Activated naive CD4-positive, alpha-beta T cell treated with Interleukin-2 at 50 U/mL for 16 hours (primary cell): ENCODE measurements at places on chromosomes 16 and 17.
A peak's percentile ranks its signal among the peaks of the same experiment; 100 is the strongest.

GRCh38 chr16:86387468-86388440, 122.6 kb upstream of the FOXF1 start:
- DNase-seq, result no peak

DNA sequence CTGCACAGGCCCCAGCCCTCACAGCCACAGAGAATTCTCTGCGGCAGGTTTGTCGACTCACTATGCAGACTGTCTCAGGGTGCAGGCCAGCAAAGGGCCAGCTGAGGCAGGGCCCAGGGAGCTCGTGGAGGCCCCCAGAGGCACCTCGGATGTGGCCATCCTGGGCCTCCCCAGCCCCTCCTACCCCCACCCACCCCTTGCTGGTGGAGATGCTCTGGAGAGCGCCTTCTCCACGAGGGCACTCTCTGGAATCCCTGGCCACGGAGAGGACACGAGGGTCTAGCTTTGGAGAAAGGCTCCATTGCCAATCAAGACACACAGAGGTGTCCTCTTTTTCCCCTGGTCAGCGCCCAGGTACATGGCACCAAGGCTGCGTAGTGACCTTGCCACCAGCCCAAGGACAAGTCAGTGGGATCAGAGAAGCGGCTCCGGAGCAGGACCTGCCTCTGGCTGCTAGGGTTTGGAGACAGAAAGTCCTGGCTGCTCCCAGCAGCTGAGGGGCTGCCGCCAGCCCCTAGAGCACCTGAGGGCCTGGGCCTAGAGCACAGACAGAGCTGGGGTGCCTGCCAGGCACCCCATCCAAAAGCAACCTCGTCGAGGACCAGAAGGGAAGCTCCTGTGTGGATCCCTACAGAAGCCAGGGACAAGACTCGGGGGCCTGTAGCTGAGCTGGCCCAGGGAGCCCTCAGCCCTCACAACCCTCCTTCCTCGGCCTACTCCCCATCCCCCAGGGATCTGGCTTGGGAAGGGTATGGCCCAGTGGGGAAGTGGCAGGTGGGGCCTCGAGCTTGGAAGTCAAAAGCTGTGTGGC, 18.7 kb downstream of the ARL2BP start:
- DNase-seq, result no peak

- DNase-seq, result no peak
Observed at GRCh38 chr17:48294020-48294805, 135.8 kb downstream of the SKAP1 start.

- no peak for DNase-seq
Observed at GRCh38 chr17:49356320-49356719, 5.7 kb downstream of the ZNF652 start.

GRCh38 chr16:13866073-13866472, 53.9 kb upstream of the ERCC4 start:
- DNase-seq, result peak; percentile 25

DNA sequence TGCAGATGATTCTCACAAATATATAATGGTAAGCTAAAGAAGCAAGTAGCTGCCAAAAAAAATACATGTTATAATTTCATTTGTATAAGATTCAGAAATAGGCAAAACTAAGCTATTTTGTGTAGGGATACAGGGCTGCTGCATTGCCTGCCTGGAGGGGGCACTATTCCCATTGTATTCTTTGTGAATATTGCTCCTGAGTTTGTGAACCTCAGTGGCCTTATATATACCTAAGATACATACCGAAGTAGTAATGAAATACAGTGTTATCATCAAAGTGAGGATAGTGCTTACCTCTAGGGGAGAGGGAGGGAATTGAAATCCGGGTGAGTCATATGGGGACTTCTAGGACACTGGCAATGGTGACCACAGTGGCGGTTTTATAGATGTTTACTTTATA, 53.5 kb downstream of the C17orf58 start:
- no peak for DNase-seq

- peak; percentile 85 for DNase-seq
Observed at GRCh38 chr17:50148226-50149090, 2.0 kb downstream of the PPP1R9B start.

- DNase-seq, result no peak
Observed at GRCh38 chr17:55898195-55898594, 147.3 kb downstream of the PCTP start.

GRCh38 chr17:37828651-37829124, 83.8 kb upstream of the HNF1B start:
- no peak for DNase-seq

- DNase-seq, result no peak
Observed at GRCh38 chr16:1182950-1183907, 30.3 kb downstream of the CACNA1H start.

- no peak for DNase-seq
Observed at GRCh38 chr17:57433452-57433851, 177.1 kb downstream of the MSI2 start.

DNA sequence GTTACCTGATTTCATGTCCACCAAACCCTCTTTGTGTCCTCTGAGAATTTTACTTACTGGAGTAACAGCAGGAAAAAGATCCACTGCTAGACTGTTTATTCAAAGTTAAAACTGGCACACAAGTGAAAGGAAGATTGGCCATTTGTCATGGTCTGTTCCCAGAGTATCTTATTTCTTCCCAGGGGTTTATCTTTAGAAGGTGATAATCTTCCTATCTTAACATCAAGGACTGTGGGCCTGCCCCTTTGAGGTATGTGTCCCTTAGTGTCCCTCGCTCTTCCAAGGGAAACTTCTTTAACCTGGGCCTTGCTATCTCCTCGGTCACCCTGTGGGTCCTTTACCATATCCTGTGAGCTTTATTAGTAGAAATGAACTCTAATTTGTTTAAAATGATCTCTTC, 49.7 kb downstream of the ARHGAP44 start:
- no peak for DNase-seq

DNA sequence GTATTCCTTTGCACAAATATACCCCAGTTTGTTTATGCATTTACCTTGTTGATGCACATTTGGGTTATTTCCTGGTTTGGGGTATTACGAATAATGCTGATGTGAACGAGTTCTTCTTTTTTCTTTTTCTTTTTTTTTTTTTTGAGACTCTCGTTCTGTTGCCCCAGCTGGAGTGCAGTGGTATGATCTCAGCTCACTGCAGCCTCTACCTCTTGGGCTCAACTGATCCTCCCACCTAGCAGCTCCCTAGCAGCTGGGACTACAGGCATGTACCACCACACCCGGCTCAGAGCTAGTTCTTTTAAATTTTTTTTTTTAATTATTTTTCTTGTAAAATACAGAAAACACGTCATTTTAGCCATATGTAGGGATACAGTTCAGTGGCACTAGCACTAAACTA, 14.1 kb downstream of the RAB40C start:
- DNase-seq, result no peak

- DNase-seq, result peak; percentile 6
Observed at GRCh38 chr16:85592700-85593493, 20.2 kb upstream of the GSE1 start.

DNA sequence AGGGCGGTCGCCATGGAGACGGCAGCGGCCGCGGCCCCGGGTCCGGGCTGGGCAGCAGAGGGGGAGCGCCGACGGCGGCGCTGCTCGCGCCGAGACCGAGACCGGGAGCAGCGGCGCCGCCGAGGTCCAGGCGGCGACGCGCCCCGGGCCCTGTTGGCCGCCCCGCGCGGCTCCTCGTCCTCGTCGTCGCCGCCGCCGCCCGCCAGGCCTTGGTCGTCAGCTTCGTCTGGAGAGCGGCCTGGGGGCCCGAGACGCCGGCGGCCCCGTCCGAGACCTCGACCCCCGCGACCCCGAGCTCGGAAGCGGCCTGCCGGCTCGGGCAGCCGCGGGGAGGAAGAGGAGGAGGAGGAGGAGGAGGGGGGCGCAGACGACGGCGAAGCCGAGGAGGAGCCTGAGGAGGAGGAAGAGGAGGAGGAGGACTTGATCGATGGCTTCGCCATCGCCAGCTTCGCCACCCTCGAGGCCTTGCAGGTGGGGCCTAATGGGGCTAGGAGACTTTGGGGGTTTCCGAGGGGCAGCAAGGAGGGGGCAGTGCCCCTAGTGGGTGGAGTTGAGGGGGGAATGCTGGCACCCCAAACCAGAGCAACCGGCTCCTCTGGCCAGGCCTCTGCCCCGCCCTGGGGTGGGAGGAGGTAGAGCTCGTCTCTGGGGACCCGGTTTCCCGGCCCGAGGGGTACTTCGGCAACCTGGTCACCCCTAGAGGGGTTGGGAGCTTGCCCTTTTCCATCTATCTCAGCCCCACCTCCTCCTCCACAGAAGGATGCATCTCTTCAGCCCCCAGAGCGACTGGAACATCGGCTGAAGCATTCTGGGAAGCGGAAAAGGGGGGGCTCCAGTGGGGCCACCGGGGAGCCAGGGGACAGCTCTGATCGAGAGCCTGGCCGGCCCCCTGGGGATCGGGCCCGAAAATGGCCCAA, 1.5 kb downstream of the FBRS start:
- peak; percentile 57 for DNase-seq

DNA sequence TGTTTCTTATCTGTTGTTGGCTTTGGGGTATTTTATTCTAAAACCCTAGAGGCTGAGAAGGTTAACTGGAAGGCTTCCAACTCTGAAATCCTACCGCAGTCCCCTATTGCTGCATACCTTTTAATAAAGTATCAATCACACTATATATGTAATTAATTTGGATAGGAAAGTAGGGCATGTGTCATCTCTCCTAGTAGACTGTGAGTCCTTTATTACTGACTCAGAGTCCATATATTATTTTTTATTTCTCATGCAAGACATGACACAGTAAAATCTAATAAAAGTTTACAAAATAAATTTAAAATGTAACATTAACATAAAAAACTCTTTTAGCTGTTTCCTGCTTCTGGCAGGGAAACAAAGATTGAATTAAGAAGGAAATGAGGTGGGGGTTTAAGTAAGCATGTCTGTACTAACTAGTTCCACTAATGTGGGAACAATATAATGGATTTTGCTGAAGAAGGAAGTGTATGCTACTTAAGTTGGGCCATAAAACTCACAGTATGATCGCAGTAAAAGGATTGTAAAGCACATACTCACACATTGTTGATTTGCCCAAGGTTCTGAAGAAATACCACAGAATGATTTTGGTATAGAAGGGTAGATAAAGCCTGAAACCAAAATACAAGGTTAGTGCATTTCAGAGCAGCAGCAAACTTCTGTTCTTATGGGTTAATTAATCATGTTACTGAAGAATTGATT, 97.6 kb upstream of the HLF start:
- no peak for DNase-seq

- DNase-seq, result no peak
Observed at GRCh38 chr17:57407287-57408070, 151.2 kb downstream of the MSI2 start.

DNA sequence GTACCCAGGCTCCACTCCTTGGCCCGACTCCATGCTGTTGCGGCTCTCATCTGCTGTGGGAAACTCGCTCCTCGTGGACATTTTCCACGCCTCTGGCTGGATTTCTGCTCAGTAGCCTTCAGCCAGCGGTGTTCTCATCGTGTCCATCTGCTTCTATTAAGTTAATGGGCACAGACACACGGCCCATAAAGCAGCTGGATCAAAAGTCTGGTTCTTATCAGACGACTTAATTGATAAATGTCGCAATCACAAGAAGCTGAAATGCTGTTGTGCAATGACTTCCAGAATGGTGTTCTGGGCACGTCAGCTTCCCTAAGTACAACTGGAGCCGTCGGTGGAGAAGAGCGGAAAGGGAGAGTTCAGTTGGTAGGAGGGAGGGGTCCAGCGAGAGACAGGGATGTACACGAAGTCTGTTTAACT, 211.7 kb upstream of the CHMP6 start:
- DNase-seq, result no peak

DNA sequence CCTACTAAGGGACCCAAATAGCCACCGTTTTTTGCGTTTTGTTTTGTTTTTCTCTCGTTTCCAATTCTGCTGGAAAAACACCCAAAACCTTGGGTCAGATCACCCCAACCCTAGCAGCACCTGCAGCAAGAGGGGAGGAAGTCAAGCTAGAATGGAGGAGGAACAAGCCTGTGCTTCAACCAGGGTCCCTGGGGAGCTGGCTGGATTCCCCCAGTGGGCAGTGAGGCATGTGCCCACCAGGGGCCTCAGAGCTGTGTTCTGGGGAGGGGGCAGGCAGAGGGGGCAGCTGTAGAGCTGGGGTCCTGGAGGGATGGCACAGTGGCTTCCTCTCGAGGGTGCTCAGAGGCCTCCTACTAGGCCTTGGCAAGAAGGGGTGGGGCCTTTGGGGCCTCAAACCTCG, 6.5 kb downstream of the CD79B start:
- DNase-seq, result no peak

DNA sequence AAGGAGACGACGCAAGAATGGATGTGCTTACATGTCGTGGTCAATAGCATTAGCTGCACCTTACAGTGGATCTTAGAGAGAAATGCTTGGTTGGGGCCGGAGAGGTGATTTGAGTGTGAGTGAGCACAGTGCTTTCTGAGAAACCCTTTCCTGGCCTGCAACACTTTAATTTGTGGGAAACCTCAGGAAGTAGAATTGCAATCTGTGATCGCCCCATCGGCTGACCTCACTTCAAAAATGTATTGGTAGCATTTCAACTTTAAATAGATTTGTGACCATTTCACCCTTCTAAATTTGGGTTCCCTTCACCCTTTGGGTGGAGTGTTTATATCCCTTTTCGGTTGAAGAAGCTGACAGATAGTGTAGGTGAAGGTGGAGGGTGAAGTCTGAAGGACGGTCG, 13.2 kb downstream of the PRKCB start:
- no peak for DNase-seq

DNA sequence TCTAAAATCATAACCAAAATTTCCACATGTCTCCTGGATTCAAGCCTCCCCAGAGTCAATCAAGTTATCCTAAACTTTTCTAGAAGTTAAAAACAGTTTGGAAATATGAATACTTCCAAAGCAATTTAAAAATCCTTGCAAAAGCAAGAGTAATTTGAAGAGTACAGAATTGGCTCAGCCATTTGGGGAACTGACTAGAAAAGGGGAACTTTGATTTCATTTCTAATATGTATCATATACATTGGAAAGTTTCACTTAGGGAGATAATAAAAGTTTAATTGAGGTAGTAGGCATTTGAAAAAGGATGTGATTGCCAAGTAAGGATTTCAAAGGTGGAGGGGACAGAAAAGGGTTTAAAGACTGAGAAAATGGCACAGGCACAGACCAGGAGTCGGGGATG, 9.0 kb upstream of the SLFN12L start:
- no peak for DNase-seq

GRCh38 chr16:71778780-71779179, 29.9 kb downstream of the AP1G1 start:
- DNase-seq, result no peak

DNA sequence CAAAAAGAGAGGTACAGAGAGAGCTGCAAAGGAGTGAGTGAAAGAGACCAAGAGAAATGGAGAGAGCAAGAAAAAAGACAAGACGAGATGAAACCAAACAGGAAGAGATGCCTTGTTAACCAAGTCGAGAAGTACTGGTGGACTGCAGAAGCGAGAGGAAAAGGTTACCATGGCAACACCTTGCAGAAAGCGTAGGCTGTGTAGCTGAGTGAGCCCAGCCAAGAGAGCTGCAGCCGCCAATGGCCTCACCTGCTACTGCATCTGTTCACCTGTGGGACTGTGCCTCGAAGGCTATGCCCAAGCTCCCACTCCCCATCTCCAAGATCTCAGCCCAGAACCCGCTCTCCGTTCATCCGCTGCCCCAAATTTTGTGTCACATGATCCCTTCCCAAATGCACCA, 161.3 kb downstream of the SLC39A11 start:
- DNase-seq, result peak; percentile 3
